ENCODE measurements at places on chromosomes 7 and 10.

DNA sequence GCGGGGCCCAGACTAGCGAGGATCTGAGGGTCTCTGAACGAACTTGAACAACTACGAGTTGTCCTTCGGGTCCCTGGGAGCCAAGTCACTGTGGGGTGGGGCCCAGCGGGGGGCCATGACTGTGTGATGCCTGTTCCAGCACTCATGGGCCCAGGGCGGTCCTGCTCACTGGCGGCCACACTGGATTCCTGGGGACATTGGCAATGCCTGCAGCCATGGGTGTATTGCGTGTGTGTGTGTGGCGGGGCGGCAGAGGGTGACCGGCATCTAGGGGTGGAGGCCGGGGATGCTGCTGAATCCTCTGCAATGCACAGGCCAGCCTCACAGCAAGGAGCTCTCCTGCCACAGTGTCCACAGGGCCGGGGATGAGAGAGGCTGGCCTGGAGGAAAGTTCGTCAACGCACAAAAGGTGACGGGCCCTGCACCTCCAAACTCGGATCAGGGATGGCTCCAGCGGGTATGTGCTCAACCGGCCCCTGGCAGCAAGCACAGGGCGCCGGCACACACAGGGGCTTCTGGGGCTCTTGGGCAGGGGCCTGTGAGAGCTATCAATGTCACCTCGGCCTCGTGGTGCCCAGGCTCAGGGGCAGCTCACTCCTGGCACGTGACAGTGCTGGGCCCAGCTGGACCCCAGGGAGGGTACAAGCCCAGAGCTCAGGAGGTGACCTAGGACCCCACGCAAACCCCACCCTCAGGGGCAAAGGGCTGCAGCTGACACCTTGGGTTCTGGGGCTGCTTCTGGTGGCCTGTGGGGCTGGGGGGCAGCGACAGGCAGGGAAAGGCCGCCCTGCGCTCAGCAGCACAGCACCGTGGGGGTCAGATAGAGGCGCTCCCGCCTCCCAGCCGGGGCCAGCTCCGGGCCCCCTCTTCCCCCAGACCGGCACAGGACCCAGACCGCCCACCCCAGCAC, 27.9 kb downstream of the PAPOLB start:
- DNase-seq = no peak

- DNase-seq = no peak
Observed at GRCh38 chr7:24755541-24756407, 1.5 kb downstream of the GSDME start.

DNA sequence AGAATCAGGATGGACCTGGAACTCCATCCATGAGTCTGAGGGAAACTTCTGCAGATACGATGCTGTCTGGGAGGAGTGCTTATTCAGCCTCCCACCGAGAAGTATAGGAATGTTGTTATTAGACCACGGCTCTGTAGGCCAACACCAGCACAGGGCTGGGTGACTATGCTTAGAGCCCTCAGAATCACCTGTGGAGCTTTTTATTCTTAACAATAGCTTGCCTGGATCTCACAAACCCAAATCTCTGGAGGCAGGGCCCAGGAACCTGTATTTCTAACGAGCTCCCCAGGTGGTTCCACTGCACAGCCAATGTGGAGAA, 55.6 kb upstream of the ARID5B start:
- no peak for DNase-seq

DNA sequence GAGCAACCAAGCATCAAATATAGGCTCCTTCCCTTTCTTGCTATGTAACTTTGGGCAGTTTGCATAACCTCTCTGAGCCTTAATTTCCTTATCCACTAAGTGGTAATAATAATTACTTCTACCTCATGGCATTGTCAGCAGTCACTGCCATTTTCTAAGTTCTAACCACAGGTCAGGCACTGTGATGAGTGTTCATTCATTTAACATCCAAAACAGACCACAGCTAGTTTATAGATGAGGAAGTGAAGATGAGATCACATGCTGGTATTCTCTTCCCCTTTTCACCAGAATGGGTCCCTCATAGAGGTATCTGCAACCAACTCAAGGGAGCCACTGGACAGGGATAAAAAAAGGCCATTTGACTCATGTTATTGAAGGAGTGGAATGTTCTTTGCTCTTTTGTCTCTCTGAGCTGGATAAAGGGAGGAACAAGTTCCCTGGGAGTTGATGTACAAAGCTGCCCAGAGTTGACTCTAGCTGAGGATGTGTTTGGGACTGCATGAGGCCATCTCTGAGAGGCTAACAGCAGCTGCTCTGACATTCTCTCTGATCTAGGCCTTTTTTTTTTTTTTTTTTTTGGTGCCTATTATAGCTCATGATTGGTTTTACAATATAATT, 65.0 kb downstream of the DNAJC12 start:
- no peak for DNase-seq

- no peak for DNase-seq
Observed at GRCh38 chr10:34520084-34520483, 295.0 kb downstream of the PARD3 start.

DNA sequence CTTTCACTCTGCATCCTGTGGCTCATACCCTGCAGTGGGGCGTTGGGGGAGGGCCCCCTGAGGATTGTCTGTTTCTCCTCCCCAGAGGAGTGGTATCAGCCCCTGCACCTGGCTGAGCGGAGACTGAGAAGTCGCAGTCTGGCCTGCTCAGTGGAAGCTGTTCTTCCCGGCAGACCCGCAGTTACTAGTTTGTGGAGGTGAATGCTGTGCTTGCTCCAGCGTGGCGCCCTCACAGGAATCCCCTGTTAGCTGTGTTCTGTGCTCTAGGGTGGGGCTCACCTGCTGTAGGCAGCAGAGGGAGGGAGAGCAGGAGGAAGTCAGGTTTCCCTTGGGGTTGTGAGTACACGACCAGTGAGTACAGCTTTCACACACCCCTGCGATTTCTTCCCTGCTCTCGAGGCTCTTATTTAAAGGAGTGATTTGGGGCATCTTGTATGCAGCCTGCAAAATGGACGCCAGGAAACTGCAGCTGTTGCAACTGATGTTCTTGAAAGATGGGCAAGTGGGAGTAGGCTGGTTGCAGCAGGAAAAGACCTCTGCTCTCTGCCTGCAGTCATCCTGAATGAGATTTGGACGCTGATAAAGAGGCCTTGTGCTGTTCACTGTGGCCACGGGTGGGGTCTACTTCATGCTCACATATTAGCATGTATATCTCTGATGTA, 66.4 kb downstream of the HK1 start:
- no peak for DNase-seq

DNA sequence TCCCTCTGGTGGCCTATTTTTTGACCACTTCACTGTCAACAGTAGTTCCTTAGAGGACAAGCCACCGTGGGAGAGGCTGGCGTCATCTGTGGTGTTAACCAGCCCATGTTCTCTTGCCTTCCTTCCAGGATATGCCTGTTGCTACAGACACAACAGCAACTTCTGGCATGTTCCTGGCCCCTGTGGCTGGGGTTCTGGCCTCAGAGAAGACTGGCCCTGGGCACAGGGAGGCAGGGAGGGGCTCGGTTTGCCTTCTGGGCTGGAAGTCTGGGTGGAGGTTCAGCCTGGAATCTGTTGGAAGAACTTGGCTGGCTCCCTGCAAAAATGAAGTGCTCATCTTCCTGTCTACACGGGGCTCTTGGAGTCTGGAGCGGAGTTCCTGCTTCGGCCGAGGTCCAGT, 25.7 kb downstream of the GOLGA7B start:
- DNase-seq = no peak

- peak; percentile 44 for DNase-seq
Observed at GRCh38 chr7:100626530-100627237, 14.3 kb downstream of the MOSPD3 start.

GRCh38 chr7:93902777-93903423, 3.5 kb upstream of the GNGT1 start:
- DNase-seq = no peak

- no peak for DNase-seq
Observed at GRCh38 chr7:11021468-11021867, 47.8 kb downstream of the PHF14 start.

DNA sequence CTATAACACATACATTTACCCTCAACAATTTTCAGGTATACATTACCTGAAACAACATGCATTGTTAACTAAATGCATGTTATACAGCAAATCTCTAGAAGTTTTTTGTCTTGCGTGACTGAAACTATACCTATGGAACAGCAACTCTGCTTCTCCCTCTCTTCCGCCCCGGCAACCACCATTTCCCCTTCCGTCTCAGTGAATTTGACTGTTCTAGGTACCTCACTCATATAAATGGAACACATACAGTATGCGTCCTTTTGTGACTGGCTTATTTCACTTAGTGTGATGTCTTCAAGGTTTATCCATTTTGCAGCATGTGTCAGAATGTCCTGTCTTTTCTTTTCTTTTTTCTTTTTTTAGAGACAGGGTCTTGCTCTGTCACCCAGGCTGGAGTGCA, 22.5 kb downstream of the CALHM2 start:
- DNase-seq = no peak

DNA sequence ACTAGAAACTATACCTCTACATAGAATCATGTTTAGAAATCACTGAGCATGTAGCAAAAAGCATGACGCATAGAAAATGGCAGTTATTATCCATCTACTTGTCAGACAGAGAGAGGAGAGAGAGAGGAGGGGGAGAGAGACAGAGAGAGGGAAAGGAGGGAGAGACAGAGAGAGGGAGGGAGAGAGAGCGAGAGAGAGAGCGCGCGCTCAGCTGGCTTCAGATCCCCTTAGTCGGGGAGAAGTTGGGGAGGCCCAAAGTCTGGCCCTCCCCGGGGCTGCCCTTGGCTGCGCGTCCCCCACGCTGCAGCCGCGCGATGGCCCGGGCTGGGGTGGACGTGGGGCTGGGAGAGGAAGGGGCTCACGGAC, 37.0 kb downstream of the CNPY1 start:
- DNase-seq = no peak

- DNase-seq = no peak
Observed at GRCh38 chr10:86888585-86889381, 68.6 kb downstream of the MMRN2 start.

- DNase-seq = no peak
Observed at GRCh38 chr10:62034096-62034640, 132.7 kb downstream of the ARID5B start.

- DNase-seq = no peak
Observed at GRCh38 chr7:30996883-30997282, 33.1 kb downstream of the GHRHR start.

GRCh38 chr7:158094671-158095226, 492.9 kb downstream of the PTPRN2 start:
- no peak for DNase-seq

DNA sequence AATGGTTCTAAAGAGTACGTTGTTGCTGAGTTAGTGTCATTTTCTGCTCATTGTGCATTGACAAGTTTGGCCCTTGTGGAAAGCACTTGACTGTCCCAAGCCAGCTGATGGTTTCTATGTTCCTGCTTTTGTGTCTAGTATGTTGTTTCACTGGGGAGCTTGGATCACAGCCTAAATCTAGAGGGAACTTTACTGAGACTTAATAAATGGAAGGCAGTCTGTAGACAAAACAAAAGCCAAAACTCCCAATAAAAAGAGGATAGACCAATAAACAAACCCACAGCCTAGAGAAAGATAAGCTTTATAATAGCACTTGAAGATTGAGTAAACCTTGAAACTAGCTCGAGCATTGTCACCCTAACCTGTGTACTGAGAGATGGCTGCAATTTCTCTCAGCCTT, 196.8 kb downstream of the ADRA2A start:
- no peak for DNase-seq

- DNase-seq = no peak
Observed at GRCh38 chr7:73822319-73823173, 8.2 kb upstream of the CLDN4 start.

GRCh38 chr10:61899069-61899531, 2.4 kb upstream of the ARID5B start:
- no peak for DNase-seq

DNA sequence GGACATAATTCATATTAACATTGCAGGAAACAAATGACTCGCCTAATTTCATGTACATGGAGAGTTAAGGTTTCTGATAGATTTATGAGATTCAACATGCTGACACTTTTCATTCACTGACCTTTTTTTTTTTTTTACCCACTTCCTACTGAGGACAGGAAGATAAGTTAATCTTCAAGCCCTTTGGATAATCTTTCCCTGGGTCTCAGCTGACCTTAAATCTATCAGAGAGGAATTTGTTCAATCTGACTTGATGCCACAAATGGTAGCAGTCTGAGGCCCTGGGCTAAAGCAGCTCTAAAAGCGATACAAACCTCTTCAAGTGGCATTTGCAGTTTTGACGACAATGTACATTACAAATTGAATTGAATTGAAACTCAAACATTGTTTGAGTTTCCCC, 493.3 kb upstream of the SORCS1 start:
- no peak for DNase-seq

- DNase-seq = no peak
Observed at GRCh38 chr7:55132890-55133551, 114.2 kb downstream of the EGFR start.

DNA sequence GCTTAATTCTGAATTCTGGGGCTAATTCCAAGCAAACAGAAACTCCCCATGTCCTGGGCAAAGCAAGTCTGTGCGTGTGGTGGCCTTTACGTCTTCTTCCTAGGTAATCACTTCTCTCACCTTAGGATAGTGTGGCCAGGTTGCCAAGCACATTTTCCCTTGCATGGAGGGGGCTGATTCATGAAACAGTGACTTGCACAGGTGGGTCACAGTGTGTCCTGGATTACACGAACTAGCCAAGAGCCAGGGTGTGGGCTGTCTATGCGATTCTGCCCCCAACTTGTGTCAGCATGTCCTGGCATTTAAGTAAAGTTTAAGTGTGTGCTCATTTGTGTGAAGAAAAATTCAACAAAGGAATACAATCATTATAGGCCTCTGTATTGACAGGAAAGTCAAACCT, 18.5 kb upstream of the SEM1 start:
- no peak for DNase-seq

DNA sequence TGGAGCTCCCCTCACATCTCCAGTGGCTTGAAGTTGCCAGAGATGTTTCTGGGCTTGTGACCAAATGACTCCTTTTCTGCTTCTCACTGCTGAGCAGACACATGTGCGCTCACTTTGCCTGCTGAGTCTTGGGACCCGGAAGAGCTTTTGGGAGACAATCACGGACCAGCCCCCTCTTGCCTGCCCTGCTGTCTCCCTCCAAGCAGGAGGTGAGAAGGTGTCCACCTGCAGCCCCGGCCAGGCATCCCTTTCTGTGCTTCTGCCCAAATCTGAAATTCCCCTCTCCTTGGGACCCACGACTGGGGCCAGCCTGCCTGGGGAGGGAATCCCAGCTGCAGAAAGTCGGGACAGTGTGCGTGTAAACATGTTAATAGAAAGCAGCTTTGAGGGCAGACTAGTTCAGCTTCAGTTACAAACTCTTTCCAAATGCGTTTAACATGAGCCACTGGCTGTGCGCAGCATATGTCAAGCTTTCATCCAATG, 31.7 kb downstream of the HTRA1 start:
- DNase-seq = no peak

DNA sequence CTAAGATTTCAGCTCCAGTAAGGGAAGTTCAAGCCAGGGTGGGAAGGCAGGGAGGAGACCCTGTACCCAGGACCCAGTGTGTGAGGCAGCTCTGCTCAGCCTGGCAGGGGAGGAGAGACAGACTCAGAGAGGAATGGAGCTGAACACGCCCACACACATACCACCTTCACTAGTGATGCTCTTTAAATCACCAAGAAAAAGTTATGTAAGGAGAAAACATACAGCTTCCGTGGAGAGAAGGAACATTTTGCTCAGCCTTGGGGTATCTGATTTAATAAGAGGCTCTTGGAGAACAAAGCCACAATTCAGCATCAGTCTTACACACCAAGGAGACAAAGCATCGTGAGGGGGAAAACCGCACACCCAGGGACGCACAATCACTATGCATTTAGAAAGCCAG, 62.9 kb downstream of the PRKAG2 start:
- DNase-seq = no peak

GRCh38 chr7:1883031-1883761, 213.1 kb downstream of the ELFN1 start:
- no peak for DNase-seq
